Vagina (tissue), 2 donors: ENCODE measurements at places on chromosomes 16 and 17.
A peak's percentile ranks its signal among the peaks of the same experiment; 100 is the strongest.

GRCh38 chr17:78795861-78796516, 13.9 kb upstream of the CYTH1 start:
- no peak for DNase-seq

DNA sequence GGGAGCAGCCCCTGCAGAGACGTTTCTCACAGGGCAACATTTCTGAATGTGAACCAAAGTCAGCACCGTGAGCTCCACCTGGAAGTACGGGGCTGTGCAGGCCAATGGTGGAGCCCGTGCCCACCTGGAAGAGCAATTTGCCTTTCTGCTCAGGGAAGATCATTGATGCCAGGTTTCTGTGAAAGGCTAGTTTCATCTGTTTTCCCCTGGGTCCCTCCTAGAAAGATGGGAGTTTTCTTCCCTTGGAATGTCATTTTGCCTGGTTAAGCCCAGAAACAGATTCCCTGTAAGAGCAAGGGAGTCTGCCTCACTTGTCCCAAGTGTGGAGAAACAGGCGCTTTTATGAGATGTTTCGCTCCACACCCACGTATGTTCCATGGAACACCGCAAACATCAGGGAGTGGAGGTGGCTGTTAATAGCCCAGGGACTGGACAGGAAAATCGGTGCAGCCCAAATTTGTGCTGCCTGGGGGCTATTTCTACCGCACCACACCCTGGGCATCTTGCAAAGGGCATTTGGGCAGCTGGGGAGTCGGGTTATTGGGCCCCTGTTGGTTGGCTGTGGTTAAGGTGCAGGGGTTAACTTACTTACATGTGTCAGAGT, 2.6 kb downstream of the SLC6A4 start:
- DNase-seq: no peak

- no peak for DNase-seq
Observed at GRCh38 chr16:468068-468821, 42.8 kb downstream of the RAB11FIP3 start.

DNA sequence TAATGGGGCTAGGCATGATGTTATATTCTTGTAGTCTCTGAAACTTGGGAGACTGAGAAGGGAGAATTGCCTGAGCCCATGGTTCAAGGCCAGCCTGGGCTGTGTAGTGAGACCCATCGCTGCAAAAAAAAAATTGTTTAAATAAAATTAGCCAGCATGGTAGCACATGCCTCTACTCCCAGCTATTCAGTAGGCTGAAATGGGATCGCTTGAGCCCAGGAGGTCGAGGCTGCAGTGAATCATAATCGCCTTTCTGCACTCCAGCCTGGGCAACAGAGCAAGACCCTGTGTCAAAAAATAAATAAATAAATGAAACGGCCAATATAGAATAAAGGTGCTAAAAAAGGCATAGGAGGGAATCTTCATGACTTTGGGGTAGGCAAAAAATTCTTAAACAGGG, 13.9 kb upstream of the SLX4 start:
- no peak for DNase-seq

- DNase-seq: no peak
Observed at GRCh38 chr17:27038676-27039075, 255.2 kb upstream of the WSB1 start.

DNA sequence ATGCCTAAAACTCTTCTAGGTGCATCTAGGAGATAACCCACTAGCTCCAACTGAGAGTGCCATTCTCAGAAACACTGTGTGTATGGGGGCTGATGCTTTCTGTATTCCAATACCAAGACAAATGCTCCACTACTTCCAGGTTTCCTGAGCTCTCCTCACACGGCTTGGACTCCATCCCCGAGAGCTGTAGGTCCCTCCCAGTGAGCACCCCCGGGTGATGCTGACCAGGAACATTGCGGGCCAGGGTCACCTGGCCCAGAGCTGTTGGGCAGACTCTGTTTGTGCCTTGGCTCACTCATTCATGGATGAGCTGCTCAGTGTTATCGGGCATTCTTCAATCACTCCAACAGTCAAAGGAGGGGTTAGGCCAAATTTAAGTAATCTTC, 7.0 kb downstream of the CUEDC1 start:
- DNase-seq: no peak

DNA sequence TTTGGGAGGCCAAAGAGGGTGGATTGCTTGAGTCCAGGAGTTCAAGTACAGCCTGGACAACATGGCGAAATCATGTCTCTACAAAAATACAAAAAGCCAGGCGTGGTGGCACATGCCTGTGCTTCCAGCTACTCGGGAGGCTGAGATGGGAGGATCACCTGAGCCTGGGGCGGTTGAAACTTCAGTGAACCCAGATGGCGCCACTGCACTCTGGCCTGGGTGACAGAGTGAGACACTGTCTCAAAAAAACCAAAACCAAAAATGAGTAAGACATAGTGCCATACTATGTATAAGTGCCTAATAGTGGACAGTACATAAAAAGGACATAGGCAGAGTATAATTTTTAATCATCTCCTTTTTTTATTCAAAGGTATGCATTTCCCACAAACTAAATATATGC, 4.0 kb downstream of the CTC1 start:
- DNase-seq: no peak

GRCh38 chr16:27762441-27762840, 212.5 kb downstream of the KATNIP start:
- no peak for DNase-seq

DNA sequence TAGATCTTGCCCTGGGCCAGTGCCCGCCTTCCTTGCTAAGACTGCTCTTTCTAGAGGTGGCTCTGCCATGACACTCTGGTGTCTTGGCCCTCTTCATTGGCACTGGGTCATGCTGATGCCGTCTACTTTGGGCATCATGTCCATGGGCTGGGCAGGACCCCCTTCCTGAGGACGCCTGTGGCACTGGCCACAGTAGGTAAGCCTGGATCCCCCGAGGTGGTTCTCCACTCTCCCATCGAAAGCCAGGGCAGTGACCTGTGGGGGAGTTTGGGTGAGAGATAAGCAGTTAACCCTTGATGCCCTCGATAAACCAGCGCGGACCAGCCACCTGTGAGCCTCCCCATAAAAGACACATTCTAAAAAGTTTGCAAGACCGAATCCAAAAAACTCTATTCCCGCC, 20.0 kb upstream of the ITGB4 start:
- no peak for DNase-seq

GRCh38 chr17:7328840-7329373, at the start of gene NEURL4:
Gene NEURL4, minus strand, starts transcription at chr17:7329335. Its CDS starts 23 bp downstream, at chr17:7329312.
- no peak for DNase-seq

- no peak for DNase-seq
Observed at GRCh38 chr16:46972429-46973206, 856 bp downstream of the DNAJA2 start.

DNA sequence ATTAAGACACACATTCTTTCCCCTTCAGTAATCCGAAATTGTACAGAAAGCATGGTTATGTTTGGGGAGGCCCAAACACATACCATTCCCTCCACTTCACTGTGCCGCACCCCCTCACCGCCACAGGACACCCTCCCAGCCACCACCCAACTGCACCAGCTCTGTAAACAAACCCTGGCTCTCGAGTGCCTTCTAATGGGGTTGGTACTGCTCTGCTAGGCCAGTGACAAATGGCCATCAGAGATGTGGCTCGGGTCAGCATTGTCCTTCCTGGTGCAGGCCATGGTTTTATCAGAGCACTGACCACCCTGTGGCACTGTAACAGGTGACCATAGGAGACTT, 24.0 kb upstream of the SREBF1 start:
- DNase-seq: no peak

DNA sequence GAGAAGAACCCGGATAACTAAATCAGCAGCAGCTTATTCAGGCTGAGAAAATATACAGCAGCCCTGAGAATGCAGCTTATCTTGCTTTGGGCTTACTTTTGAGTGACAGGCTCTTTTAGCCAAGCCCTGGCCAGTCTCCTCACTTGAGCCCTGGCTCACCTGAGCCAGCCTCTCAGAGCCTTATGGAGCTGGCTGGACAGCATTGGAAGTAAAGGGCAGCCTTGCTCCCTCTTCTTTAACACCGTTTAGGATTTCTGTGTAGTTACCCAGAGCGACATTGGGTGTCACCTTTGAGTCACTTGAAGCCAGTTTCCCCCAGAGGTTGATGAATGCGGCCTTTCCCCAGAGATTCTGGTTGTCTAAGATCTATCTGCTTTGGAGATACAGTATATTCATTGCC, 7.7 kb upstream of the NPIPB2 start:
- DNase-seq: no peak

GRCh38 chr17:57257195-57257894, 1.0 kb downstream of the MSI2 start:
- peak; percentile 40 for DNase-seq

GRCh38 chr16:4051591-4051990, 64.7 kb downstream of the ADCY9 start:
- DNase-seq: no peak

- no peak for DNase-seq
Observed at GRCh38 chr16:73068541-73069401, 20.8 kb upstream of the ZFHX3 start.

DNA sequence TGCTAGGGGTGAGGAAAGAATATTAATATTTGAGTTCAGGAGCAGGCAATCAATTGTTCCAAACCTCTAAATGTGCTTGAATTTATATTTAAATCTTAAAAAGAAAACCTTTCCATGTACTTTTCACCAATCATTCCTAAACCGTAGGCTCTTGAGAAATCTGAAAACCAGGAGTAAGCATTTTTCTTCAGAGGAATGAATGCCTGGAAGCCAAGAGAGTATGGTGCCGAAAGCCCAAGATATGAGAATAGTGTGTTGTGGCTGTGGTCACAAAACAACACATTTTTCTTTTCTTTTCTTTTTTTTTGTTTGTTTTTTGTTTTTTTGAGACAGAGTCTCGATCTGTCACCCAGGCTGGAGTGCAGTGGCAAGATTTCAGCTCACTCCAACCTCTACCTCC, 37.6 kb downstream of the TEX2 start:
- no peak for DNase-seq

DNA sequence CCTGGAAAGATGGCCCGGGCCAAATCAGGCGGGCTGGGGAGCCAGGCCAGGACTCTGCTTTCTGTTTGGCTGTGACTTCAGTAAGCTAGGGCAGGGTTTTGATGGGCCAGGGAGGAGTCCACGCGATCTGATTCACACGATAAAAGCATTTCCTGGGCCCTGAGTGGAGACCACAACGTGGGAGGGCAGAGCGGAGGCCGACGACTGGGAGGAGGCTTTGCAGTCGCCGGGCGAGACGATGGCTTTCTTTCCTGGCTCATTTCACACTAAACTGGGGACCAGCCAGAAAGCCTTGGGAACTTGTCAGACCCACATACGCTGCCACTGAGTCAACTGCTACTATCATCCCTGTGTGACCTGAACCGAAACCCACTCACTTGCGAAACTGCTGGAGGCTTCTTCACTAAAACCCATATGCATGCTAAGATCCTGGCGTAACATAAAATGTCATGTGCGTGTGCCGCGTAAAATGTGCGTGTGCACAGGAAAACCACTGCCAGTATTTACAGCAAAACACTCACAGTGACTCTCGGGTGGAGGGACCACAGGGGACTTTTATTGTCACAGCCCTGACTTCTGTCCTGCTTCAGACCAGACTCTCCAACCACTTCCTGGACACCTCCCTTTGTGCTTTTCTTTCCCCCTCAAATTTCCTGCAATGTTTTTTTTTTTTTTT, 14.2 kb upstream of the RHBDF2 start:
- peak; percentile 98 for DNase-seq

GRCh38 chr17:73547790-73548189, 96.5 kb downstream of the SDK2 start:
- DNase-seq: no peak

DNA sequence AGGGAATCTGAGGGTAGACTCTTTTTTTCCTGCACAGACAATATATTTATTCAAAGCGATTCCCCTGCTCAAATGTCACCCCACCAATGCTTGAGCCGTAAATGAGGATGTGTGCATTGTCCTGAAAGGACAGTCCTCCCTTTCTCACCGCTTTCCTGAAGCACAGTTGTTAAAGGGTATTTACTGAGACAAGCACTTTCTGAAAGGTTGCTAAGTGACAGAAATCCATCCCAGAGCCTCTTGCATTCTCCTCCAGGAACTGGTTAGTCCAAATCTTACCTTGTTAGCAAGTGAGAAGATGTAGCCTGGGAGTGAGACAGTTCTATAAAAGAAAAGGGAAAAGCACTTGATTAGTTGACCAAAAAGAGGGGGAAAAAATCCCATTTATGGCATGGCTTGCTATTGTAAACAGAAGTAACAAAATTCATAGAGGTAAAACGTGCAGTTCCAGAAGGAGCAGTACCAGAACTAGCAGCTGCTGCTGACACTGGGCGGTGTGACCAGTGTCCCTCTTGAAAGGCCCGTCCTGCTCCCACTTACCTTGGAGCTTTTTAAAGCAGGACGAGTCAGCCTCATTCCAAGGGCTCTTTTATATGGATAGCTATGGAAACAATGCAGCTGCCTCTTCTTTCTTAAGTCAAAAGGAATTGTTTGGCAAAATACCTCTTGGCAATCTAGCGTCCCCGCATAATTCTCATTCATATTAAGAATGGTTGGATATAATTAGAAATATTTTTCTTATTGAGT, at the start of gene MYH2:
MYH2 (minus strand) TSS at position 563 of the 747 bp plus-strand sequence. CDS start 1,738 bp downstream, outside the sequence.
- no peak for DNase-seq

- no peak for DNase-seq
Observed at GRCh38 chr16:22250522-22250921, 44.4 kb downstream of the EEF2K start.
